ENCODE measurements at places on chromosomes 2 and 18. TPM values are rescaled to one million over a fixed set of nuclear protein-coding genes. Genes with fewer than 3 reads are reported as not detected.

DNA sequence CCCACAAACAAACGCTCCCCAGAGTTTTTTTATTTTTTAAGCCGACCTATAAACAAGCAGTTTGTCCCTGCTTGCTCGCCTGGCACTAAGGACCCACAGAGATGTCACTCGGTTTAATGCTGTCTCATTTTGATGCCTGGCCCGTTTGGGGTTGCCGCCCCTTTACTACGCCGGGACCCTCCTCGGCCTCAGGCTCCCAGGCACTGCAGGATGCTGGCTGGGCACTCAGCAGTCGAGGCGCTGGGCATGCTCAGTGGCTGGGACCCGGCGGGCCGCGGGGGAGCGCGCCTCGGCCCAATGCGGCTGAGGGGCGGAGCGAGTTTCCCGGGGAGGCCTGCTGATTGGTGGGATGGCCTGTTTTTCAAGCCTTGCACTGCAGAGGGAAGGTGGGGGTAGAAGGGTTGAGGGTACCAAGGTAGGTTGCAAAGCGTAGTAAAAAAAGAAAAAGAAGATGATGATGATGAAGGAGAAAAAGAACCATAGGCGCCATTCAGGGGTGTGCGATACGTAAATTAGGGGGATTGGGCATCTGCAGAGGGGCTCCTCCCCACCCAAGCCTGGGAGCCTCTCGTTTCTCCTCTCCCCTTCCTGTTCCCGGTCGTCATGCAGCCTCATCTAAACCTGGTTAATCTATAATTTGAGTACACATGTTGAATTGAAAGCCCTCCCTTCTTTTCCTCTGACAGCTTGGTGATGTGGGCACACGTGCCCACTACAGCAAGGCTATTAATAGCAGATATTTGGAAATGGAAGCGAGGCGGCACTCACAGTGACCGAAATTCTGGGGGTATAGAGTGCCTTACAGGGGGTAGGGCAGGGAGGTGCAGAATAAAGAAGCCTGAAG lies 1.5 kb upstream of the IRS1 start:
- DNase-seq = peak; percentile 90

GRCh38 chr18:58135701-58136331 lies 91.8 kb downstream of the NEDD4L start:
- DNase-seq = no peak

DNA sequence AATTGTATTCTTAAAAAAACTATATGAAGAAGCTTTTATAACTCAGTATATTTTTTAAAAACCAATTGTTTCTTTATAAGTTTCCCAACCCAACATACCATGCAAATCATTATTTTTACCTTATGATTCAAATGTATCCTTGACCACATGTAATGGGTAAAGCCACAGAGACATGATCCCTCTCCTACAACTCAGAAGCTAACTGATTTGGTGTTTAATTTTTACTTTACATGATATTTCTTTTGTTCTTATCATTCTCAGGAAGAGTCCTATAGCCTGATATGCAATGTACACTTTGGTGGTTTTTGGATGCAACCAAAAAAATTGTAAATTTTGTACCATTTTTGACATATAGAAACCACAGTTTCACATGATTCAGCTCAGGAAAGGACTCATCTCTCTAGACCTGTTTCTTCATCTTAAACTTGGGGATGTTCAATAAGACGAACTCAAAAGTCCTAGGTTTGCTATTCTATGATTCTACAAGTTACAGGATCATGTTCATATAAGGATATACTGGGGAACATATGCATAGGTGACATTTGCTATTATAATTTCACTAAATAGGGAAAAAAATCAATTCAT lies 85.2 kb upstream of the RBBP8 start:
- no peak for DNase-seq

DNA sequence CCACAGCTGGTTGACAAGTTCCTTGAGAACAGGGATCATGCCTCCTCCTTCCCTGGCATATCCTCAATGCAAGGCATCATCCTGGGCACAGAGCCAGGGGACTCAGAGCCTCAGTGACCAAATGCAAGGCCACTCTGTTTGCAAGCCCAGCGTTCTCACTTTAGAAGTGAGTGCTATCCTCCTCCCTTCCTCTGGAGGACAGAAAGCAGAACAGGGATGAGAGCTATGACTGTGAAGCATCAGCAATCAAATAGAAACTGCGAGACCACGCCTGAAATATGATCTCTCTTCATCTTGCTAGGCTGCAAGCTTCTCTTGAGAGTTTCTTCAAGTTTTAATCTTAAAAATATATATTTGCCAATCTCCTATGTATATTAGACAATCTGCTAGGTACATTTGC lies 119.8 kb downstream of the LRATD1 start:
- DNase-seq = no peak

DNA sequence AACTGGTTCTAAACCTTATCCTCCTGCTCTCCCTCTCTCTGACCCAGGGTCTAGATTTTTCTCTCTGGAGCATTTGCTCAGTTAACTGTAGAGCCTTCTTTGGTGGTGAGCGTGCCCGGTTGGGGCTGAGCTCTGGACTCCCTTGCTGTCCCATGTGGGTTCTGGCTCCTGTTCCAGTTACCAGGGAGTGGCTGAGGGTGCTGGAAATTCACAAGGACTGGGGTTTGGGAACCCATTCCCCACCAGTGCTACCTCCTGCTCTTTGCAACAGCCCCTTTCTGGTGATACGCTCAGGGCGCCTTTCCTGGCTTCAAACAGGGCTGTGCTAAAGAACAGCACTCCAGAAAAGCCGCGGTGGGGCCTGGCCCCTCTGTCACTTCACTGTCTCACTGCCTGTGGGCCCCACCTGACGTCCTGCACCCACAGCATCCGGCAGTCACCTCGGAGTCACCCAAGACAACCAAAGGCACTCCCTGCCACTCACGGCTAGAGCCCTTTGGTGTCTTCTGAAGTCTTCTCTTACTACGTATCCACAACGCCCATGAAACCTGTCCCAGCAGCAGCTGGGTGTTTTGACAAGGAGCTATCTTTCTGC lies 41.3 kb downstream of the CAPN13 start:
- DNase-seq = no peak

DNA sequence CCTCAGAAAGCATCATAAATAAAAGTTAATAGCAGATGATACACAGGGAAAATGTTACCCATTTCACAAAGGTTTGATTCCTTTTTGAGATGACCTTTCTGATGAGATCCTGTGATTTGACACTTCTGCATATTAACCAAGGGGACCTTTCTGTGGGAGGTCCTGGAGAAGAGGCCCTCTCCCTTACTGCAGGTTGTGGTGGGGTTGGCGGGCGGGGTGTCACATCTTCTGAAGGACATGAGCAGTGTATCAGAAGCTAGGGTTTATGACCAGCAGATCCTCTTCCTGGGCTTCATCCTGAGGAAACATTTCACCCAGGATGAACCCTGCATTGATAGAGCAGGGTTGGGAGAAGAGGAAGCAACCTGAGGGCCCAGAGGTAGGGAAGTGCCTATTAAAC lies 37.2 kb upstream of the SCLY start:
- no peak for DNase-seq

GRCh38 chr2:60148716-60149115 lies 404.7 kb downstream of the BCL11A start:
- no peak for DNase-seq

- no peak for DNase-seq
Measured at GRCh38 chr2:120536141-120536540, 190.2 kb downstream of the INHBB start.

- DNase-seq = no peak
Measured at GRCh38 chr2:120704696-120705095, 31.0 kb upstream of the GLI2 start.

GRCh38 chr2:221555494-221555846 lies 16.6 kb downstream of the EPHA4 start:
- no peak for DNase-seq

- no peak for DNase-seq
Measured at GRCh38 chr2:84631047-84631446, 114.7 kb downstream of the DNAH6 start.

DNA sequence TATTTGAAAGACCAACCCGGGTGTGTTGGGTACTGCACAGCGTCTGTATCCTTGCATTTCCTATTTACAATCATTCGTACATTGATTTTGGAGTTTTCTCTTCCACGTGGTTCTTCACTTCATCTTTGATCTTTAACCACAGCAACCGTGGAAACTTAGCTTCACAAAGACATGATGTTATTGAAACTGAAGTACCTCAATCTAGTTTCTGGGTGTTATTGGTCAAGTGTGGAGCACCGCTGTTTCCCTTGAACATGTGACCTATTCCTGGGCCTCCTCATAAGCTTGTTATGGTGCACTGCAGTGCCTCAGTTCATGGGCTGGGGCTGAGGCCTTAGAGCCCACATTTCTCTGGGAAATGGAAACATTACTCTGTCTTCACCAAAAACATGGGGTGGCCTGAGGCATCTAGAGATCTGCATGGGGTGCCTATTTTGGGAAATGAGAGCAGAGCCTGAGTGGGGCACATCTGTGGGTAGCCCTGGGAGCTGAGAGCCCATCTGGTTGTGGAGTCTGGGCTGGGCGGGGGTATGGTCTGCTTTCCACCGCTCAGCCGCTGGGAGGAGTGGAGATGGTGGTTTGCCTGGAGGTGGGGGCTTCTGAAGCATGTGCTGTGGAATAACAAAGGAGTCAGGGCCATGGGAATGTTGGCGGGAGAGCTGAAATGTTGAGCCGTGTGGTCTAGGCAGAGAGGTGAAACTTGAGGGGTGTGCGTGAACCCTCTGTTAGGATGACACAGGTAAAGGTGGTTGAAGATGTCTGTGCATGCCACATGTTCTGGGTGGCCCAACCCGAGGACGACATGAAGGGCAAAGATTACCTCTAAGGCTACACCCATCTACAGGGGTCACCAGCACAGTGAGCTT lies 37.4 kb downstream of the ZNF236 start:
- no peak for DNase-seq

The SCG2 gene
- 2.3 TPM for total RNA-seq

The OXER1 gene
- total RNA-seq = 7.5 TPM

The ZNF516 gene
- 90.9 TPM for total RNA-seq

The RAX gene
- total RNA-seq = not detected

The RGPD4 gene
- total RNA-seq = 0.23 TPM
